ENCODE measurements at places on chromosomes 12 and 14.

DNA sequence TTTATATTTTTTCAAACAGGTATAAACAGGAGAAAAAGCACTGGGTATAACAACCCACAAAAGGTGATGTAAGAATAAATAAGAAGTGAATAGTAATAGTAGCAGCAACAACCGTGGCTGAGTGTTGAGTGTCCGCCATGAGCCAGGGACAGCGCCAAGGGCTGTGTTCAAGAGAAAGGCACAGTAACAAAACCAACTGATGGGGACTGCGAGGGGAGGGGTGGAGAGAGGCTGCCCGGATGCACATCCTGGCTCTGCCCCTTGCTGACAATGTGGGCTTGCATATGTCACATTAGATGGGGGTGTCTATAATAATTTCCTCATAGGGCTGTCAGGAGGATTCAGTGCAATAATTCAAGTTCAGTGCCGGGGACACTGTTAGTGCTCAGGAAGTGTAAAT is 912.4 kb downstream of the VRK1 start:
- no peak for DNase-seq

DNA sequence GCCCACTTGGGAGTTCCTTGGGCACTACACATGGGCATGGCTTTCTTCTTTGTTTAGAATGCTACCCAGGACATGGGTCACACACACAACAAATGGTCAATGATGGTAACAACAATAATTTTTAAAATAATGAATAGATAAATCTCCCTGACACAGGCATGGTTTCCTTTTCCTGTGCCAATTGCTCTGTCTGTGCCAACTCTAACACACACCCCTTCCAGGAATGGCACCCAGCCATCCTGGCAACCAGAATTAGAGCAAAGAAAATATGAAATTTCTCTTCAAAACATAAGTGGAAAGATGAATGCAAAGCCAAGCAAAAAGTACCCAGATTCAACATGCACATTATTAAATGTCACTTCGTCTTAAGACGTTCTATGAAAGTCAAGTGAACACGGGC is 104.9 kb upstream of the SOX5 start:
- DNase-seq = no peak

DNA sequence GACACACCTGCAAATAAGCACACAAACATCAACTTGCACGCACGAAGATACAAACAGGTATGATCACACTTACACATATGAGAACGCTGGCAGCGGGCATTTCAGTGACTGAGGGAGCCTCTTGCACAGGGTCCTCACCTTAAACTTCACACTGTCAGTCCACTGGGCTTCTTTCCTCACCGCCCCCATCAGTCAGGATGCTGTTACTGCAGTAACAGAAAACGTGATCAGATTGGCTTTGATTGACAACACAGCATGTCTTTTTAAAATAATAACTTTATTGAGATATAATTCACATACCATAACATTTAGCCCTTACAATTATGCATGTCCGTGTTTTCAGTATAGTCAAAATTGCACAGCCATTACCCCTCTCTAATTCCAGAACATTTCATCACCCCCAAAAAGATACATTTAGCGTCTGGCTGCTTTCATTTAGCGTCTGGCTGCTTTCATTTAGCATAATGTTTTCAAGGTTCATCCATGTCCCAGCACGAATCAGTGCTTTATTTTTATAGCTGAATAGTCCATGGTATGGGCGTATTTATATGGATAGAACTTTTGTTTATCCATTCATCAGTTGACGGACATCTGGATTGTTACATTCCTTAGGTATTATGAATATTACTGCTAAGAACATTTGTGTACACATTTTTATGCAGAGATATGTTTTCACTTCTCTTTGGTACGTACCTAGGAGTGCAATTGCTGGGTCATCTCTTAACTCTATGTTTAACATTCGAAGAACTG is 8.4 kb downstream of the CCDC197 start:
- no peak for DNase-seq

DNA sequence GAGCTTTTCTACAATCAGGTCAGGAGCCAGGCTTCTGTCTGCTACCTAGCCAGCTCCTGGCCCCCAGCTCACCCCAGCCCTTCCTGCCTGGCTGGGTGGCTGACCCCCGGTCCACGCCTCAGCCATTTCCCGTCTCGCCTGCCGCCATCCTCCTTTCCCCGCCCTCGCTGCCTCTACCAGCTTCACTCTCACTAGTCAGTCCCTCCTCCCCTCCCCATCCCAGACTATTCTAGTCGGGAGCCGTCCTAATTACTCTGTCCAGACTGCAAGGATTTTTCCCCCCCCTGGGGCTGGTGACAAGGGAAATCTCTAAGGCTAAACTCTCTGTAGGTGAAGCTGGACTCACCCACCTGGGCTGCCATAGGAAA is 825 bp downstream of the DHH start:
- no peak for DNase-seq

GRCh38 chr14:69708586-69709560 is 58.1 kb upstream of the SRSF5 start:
- peak; percentile 55 for DNase-seq
